NCI-H345 (cell line): ENCODE measurements at places on chromosomes 1 and 21.

DNA sequence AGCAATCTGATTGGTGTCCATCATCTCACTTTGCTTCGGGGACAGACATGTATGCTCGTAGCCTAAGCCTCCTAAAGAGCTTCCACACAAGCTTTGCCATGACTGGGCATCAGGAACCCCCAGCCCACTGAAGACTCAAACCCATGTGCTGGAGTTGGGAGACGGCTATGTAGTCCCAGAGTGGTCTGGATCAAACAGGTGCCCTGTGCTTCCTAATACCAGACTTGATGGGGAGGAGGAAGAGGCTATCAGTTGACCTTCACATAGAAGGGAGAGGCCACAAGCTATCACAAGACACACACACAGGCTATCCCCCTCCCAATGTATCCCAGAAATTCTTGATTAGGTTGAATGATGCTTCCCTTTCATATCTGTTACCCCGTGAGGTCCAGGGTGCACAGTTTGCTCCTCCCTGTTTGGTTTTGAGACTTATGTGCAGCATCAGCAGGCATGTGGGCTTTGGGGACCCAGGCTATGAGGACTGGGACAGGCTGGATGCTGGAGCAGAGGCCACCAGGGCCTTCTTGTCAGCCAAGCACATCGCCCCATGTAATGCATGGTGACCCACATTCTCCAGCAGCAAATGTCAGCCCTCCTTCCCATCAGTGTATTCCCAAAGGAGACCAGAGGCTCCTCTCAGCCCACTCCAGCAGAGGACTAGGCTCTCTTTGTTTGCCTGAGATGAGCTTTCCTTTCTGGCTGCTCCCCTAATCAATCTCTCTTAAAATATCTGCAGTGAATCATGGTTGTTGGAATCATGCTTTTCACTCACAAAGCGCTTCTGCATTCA is 159.8 kb downstream of the GRIK3 start:
- no peak for DNase-seq

DNA sequence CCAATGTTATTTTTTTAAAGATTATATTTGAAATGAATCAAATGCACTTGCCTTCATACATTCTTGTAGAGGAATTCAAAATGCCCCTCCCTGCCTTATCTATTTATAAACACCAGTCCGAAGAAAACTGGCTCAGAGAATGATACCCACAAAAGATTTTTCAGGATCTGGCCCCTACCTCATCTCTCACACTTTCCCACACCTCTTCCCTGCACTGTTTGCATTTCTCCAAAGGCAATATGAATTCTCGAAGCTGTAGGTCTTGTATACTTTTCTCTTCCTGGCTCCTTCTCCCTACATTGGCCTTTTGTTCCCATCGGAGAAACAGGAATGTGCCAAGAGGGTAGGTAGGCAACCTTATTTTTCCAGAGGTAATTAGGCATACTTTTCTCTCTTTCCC is 12.0 kb upstream of the CCDC190 start:
- DNase-seq: no peak

DNA sequence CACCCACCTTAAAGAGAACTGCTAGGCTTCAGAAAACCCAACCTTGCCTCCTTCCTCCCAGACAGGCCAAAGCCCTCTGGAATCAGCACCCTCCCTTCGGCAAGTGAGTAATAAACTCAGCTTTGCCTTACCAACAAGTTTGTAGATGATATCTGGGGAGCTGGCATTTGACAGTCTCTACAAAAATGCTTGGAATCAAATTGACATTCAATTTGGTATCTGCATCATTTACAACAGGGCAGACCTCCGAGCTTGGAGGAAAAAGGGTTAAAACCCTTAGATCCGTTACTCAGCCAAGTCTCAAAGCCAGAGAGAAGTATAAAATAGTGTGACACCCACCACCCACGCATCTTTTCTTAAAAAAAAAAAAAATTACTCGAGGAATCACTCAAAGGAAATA is 149.3 kb upstream of the EDN2 start:
- DNase-seq: no peak

GRCh38 chr1:223628233-223629125 is 37.0 kb downstream of the CAPN8 start:
- DNase-seq: peak; percentile 34

DNA sequence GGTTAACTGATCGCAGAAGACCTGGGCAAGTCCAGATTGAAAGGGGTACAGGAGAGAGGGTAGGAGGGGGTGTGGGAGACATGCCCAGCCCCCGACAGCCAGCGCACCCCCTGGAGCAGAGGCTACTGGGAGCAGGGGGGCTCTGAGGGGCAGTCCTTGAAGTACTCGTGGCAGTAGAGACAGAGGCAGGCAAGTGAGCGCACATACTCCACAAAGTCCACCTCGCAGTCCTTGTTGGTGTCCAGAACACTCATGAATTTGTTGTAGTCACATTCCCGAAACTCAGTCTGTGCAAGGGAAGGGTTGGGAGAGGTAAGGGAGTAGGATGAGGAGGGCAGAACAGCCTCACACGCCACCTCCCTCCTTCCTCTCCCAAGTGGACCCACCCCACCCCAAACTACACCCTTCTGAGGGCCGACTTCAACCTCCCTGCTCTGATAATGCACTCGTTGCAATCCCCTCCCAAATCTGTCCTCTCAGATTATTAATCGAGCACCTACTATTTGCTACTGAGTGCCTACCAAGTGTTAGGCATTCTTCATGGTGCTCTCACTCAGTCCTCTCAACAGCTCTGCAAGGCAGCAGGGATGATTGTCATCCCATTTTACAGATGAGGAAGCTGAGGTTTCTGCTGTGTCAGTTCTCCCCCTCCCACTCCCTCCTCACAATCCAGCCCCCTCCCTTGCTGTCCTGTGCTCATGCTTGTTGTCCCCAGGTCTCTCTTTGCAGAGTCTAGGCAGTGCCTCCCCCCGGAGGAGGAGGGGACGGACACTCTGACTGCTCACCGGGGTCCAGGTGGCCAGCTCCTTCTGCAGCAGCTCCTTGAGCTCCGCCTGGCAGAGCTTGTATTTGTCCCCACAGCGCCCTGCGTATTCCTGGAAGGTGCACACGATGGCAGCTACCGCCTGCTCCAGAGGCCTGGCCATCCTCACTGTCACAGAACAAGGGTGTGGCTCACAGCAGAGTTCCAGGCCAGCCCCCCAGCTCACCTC is 1.2 kb downstream of the S100A3 start:
- DNase-seq: no peak

GRCh38 chr21:33962290-33962689 is 46.7 kb upstream of the ATP5PO start:
- no peak for DNase-seq

DNA sequence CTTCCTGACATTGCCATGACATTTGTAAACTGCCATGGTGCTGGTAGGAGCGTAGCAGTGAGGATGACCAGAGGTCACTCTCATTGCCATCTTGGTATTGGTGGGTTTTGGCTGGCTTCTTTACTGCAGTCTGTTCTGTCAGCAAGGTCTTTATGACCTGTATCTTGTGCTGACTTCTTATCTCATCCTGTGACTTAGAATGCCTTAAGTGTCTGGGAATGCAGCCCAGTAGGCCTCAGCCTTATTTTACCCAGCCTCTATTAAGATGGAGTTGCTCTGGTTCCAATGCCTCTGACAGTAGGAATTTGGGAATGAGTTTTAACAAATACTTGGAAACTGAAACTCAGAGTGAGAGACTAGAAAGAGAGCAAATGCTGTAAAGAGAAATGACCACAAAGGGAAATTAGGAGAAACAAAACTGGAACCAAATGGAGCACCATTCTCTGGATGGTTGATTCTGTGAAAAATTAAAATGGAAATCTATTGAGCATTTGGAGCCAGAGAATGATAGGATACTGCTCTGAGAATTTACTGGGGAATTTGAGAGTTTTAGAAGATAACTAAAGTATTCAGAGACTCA is 50.1 kb upstream of the RHOU start:
- no peak for DNase-seq

DNA sequence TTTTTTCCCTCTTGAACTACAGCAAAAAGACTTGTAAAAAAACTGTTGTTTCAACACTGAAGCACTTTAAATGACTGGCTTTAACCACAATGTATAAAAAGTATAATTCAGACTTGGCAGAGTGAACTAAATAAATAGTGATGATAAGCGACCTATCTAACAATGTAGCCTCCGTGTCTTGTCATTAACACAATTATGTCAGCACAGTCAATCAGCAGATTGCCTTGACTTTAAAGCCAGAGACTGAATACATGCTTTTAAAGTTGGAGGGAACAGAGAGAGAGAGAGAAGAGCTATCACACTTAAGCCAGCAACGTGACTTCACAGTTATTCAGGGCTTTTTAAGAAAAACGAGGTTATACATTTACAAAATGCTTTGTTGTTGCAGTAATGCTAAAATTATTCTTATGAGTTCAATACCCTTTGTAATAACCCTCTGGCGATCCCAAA is 378.1 kb downstream of the LMO4 start:
- no peak for DNase-seq

DNA sequence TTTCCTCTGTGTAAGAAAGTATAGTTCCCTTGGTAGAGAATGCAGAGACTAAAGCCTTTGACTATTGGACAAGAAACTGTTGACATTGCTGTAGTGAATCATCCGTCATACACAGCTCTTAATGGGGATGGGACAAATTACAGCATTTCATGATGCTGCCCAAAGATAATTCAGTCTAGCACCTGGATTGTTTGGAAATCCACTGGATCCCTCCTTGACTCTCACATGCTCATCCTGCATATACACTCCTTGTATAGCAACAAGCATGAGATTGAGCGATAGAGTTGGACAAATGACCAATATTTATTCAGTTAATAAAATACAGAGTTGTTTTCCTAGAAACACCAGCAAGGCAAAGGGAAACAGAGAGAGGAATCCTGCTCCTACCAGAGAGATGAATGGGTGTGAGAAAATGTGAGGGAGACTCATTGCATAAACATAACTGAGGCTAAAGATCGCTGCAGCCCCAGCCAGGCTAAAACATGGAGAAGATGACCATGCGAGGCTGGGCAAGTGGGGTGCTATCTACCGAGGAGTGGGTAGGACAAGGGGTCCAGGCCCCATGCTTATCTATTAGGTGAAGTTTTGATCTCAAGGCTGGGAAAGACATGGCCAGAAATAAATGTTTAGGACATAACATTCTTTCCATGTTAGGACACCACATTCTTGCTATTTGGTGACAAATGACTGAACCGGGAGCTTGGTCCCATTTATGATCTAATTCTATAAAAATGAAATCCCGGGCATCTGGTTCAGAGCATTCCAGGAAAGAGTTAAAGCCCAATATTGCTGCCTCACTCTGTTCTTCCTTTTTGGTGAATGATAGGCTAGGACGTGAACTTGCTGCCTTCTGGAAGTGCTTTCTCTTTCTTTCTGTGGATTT is 153.2 kb downstream of the TGFB2 start:
- no peak for DNase-seq

- DNase-seq: no peak
Measured at GRCh38 chr1:89611721-89612120, 21.2 kb upstream of the LRRC8C start.

DNA sequence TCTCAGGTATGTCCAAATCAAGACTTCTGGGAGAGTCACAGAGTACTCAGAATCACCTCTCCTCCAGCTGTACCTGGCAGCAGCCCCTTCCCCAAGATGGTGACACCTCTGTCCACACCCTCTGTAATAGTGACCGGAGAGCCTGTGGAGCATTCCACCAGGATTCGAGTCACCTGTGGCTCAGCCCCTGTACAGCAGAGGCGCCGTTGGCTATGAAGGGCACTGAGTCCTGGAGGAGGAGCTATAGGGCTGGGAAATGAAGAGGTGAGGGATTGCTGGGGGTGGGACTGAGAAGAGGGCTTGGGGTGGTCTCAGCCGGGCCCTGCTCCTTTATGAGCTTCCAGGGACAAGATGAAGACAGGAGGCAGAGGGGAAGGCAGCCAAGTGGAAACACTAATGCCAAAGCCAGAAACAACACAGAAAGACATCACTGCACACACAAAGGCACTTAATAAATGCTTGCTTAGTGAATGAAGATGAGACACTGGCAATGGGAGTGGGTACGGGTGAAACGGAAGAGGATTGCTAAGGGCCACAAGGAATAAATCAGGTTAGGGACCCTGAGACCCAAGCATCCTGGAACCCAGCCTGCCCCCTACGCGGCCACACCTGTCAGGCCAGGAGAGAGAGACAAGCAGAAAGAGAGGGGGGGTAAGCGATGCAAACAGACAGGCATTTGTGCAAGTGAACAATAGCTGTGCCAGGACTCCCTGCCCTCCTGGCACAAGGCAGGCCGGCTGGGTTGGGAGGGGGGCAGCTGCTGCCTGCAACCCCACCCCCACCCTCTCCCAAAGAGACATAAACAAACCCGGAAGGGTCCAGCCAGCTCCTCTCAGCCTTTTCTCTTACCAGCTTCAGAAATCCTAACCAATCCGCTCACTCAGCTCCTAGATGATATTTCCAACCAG is 3.9 kb downstream of the ARHGEF2 start:
- peak; percentile 87 for DNase-seq

GRCh38 chr1:245797592-245798348 is 643.0 kb downstream of the KIF26B start:
- no peak for DNase-seq
